ENCODE measurements at places on chromosomes 1 and 21.
A peak's percentile ranks its signal among the peaks of the same experiment; 100 is the strongest.

GRCh38 chr1:29736582-29737188 is 500.4 kb downstream of the PTPRU start:
- DNase-seq = no peak

GRCh38 chr1:60510162-60510561 is 436.6 kb upstream of the C1orf87 start:
- DNase-seq = no peak

- no peak for DNase-seq
Observed at GRCh38 chr1:202291961-202292712, 49.6 kb downstream of the UBE2T start.

DNA sequence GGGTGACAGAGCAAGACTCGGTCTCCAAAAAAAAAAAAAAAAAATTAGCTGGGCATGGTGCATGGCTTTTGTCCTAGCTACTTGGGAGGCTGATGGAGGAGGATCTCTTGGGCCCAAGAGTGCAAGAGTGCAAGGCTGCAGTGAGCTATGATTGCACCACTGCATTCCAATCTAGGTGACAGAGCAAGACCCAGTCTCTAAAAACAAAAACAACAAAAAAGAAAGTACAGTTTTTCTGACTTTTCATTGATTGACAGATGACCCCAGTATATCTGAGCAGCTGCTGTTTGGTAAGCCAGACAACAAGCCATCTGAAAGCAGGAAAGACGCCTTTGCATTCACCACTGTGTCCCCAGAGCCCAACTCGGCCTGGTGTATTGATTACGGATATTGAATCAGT is 10.9 kb upstream of the DPT start:
- no peak for DNase-seq

DNA sequence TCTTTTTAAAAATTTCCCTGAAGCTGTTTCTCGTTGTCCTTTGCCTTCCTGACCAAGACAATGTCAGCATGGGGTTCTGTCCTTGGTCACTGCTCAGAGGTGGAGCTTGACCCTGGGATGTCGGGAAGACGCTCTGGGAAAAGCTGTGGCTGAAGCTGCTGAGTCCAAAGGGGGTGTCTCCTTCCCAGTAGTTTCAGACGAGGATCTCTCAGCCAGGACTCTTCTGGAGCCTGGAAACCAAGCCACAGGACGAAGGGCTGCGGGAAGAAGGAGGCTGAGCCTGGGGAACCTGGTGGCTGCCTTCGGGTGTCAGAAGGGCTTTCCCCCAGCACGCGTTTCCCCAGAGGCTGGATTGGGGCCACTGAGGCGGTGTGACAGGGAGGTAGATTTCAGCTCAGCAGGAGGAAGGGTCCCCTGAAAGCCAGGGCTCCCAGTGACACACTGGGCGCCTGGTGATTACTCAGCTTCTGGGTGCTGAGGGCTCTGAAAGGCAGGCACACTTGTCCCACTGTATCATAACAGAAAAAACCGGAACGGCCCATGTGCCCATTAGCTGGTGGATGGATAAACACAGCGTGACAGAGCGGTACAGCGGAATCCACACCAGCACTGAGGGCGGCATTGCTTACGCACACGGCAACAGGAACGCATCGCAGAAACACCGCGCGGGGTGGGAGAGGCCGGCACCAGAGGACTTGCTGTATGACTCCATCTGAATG is 5.0 kb upstream of the KRTAP12-1 start:
- no peak for DNase-seq

GRCh38 chr1:6652986-6653385 is 28.3 kb downstream of the THAP3 start:
- DNase-seq = no peak

GRCh38 chr1:76059451-76059850 is 15.1 kb upstream of the ST6GALNAC3 start:
- DNase-seq = no peak

DNA sequence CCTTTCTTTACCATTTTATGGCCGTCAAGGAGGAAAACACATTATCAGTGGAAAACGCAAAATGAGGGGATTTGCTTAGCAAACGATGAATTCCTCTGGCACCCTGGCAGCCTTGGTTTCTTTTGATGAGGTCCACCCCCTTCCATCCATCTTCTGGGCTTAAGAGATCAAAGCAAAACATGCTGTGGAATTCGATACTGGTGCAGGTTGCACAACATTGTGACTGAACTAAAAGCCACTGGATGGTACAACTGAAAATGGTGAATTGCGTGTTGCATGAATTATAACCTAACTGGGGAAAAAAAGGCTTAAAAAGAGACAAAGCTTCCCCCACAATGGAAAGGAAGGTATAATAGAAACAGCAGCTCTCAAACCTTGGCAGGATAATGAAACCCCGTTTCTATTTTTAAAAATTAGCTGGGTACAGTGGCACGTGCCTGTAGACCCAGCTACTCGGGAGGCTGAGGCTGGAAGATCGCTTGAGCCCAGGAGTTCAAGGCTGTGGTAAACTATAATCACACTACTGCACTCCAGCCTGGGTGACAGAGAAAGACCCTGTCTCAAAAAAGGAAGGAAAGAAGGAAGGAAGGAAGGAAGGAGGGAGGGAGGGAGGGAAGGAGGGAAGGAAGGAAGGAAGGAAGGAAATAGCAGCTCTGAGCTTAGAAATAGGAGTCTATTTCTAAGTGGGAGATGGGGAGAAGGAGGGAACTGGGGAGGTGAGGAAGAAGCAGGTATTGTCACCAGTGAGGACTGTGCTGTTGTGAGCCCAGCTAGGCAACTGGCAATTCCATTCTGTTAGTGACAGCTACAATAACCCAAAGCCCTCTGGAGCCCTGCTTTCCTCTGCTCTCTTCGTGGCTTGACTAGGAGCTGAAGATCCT is 29.0 kb upstream of the LGALS8 start:
- no peak for DNase-seq

DNA sequence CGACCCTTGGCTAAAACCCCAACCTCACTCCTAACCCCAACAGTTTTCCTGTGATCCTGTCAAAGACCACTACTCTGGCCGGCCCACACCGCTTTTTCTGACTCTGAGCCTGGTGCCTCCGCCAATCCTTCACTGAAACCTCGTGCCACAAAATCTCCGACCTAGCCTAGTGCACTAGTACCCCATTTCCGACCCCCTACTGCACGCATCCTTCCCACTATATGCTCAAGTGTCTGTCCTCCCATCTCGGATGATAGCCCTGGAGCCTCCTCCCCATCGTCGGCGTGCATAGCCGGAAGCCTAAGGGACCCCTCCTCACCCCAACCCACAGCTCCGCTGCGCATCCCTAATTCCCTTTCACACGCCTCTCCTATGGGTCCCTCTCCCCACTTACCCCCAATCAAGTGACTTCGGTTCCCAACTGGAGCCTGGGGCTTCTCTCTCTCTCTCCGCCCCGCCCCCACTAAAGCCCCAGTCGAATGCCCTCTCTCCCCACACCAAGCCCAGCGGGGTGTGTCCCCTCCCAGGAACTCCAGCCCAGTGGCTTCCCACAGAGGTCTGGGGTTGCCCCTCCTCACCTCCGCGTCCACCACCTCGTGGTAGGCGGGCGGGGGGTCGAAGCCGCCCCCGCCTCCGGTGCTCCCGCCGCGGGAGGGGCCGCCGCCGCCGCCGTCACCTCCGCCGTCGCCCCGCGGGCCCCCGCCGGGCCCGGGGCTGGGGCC is 791 bp downstream of the USP24 start:
- DNase-seq = peak; percentile 26

DNA sequence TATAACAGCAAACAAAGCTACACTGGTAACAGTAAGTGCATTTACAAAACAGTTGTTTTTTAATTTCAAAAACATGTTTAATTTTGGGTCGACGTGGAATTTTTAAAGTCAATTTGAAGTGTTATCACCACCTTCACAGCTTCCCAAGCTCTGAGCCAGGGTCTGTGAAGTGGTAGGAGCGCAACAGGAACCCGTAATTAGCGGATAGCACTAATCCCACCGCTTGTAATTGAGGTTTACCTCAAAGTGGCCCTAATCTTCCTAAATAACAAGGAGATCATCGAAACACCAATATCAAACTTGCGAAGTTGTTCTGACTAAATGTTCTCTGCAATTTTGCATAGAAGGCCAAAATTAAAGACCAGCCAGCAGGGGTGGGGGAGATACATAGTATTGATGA is 18.8 kb downstream of the LBR start:
- no peak for DNase-seq

- DNase-seq = no peak
Observed at GRCh38 chr1:43357251-43357650, 1.5 kb upstream of the CDC20 start.

DNA sequence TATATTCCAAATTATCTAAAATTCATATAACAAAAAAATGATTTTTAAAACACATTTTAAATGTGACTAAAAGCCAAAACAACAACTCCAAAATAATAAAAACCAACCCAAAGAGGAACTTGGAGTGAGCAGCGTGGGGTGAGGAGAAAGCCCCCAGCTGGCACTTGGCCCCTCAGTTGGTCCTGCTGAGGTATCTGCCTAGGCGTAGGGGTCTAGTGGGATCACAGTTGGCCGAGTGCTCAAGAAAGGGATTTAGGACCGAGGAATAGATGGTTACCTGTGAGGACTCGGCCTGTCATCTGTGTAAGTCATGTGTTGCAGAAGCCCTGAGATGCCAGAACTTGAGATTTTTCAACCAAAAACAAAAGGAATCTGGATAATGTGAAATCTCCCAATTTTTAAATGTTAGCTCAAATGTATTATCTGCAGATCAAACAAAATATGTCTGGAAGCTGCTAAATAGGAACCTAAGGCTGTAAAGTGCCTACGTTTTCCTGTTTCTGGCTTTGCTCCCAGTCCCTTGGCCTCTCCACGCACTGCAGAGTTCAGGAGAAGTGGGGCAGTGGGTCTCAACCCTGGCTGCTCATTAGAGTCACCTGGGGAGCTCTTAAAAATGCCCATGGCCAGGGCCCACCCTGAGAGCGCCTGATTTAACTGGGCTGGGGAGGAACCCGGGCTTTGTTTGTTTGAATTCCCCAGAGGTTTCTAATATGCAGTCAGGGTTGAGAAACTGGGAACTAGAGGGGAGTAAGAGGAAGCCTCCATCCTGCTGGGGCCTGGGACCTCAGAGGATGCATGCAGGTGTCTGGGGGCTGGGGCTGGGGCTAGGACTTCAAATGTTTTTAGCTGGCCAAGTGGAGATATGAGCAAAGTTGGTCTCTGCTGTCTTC is 38.5 kb upstream of the LDLRAP1 start:
- no peak for DNase-seq

DNA sequence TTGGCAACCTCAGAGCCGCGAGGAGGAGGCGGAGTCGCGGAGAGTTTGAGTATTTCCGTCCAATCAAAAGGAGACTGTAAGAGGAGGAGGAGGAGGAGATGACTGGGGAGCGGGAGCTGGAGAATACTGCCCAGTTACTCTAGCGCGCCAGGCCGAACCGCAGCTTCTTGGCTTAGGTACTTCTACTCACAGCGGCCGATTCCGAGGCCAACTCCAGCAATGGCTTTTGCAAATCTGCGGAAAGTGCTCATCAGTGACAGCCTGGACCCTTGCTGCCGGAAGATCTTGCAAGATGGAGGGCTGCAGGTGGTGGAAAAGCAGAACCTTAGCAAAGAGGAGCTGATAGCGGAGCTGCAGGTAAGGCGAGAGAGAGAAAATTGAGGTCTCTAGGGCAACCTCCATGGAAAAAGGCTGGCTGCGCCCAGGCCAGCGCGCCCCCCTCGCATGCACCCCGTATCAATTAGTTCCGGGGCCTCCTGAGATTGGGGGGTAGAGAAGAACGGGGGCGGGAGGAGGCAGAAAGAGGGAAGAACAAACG is at the start of gene PHGDH:
TSS of gene PHGDH (plus strand) at position 131 of the 538 bp plus-strand sequence. CDS start at position 220, 89 bp downstream.
- no peak for DNase-seq

DNA sequence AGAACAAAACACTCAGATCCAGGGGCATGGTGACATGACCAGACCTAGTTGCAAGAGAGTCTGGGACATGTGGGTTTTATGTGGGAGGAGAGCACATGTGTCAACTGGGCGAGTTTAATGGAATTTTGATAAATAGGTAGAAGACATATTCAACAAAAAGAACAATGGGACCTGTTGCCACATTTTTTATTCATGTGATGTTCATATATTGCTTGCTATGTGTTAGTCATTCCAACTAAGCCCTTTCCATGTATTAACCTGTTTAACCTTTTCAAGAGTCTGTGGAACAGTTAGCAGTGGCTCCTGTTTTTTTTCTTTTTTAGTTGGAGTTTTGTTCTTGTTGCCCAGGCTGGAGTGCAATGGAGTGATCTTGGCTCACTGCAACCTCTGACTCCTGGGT is 30.1 kb upstream of the CSF3R start:
- no peak for DNase-seq

GRCh38 chr1:89682611-89683010 is 49.7 kb downstream of the LRRC8C start:
- DNase-seq = no peak

- peak; percentile 46 for DNase-seq
Observed at GRCh38 chr21:25573409-25574206, 33.7 kb downstream of the MRPL39 start.

GRCh38 chr1:105544475-105544874 is 1512.0 kb upstream of the PRMT6 start:
- DNase-seq = no peak

DNA sequence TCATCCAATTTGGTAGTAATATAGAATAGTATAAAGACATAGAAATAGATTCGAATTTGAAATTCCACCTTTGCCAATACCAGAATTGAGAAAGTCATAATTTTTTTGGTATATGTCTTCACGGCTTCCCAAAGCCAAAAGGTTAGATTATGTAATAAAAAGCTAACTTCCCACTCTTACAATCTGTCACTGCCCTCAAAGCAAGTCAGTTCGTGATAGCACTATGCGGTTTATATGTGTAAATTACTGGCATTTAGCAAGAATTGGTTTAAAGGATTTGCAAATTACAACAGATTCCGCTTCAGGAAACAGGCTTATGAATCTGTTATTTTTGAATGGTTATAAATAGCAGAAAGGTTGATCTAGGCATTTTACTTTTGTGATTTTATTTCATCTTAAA is 679.4 kb upstream of the ADGRL2 start:
- no peak for DNase-seq

DNA sequence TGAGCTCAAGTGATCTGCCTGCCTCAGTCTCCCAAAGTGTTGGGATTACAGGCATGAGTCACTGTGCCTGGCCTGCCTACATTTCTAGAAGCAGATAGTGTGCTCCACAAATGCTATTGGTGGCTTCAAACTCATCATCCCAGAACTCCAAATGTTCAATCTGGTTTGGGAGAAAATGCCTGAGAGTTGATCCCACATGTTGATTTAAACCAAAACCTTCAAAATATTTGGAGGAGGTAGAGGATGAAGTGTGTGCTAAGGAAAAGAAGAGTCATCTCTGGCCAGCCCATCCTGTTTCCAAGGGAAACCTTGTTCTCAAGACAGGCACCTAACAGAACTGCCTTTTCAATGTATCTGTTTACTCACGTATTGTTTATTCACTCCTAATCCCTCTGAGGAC is 55.4 kb upstream of the GRHL3 start:
- no peak for DNase-seq

- DNase-seq = no peak
Observed at GRCh38 chr1:198397208-198397808, 143.2 kb downstream of the ATP6V1G3 start.

DNA sequence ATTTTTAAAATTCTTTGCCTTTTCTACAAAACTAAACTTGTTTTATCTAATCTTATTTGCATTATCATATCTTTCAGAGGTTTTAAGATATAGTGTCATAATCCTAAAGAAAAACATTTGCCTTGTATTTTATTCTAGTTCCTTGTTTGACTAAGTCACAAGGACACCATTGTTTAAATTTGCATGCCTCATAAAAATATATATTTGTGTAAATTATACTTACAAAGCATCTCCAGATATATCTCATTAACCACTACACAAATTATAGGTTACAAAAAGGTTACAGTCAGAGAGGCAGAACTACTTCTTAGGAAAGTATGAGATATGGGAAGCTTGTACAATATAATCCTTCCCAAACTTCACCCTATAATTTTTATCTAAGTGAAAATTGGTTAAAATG is 4.2 kb upstream of the RGS13 start:
- DNase-seq = no peak

- DNase-seq = no peak
Observed at GRCh38 chr1:234662148-234662547, 52.2 kb upstream of the IRF2BP2 start.

Measured in activated T-helper 1 cell treated with anti-CD3 and anti-CD28 coated beads, Interleukin-2, amount 50 U/mL, for 16 hours (primary cell).